CD4-positive, CD25-positive, alpha-beta regulatory T cell (primary cell): ENCODE measurements at places on chromosomes 7 and 10. TPM values are rescaled to one million over a fixed set of nuclear protein-coding genes. Genes with fewer than 3 reads are reported as not detected.
A peak's percentile ranks its signal among the peaks of the same experiment; 100 is the strongest.

GRCh38 chr7:101595766-101596537 is 33.1 kb downstream of the MYL10 start:
- no peak overlapping the region for H3K27ac ChIP-seq
- no peaks in the 10 kb centered on the region for H3K36me3 ChIP-seq
- no peak for DNase-seq
- H3K4me3 ChIP-seq: no peak overlapping the region
- no peaks in the 10 kb centered on the region for H3K4me1 ChIP-seq

DNA sequence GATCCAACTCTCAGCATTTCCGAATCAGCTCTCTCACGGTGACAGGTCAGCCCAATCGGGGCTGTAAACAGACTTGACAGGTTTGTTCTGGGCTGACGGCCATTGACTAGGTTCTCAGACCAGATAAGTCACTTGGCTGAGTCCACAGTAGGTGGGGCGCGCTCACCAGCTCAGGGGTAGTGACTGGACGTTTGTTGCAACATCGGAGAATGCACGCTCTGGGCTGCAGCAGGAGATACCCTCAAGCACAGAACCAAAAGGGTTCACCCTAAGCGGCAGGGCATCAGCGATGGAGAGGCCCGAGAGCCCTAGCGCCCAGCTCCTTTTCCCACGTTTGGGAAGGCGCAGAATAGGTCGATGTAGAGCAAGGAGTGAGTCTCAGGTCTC is 1.8 kb downstream of the KLLN start:
- no peaks in the 10 kb centered on the region for H3K36me3 ChIP-seq
- H3K27ac ChIP-seq: peak overlapping the region; percentile 90
- H3K4me3 ChIP-seq: peak overlapping the region; percentile 93
- H3K27me3 ChIP-seq: no peaks in the 10 kb centered on the region

Gene TAS2R4
- not detected for polyA plus RNA-seq

DNA sequence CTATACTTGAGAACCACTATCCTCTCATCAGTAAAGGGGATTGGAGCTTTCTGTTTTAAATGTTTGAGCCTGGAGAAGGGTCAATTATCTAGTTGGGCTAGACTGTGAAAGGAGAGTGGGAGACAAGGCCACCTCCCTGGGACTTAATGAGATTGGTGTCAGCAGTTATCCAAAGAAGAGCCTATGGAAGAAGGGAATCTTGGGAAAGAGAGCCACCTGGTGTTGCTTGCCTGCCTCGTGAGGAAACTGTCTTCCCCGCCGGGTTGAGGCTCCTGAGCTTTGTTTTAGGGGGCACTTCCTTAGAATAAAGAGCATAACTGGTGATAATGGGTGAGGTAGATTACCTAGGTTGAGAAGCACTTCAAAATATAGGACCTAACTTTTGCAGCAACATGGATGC is 32.0 kb upstream of the ABCB4 start:
- no peak overlapping the region for H3K4me3 ChIP-seq
- H3K36me3 ChIP-seq: no peaks in the 10 kb centered on the region
- no peak overlapping the region for H3K27ac ChIP-seq
- no peaks in the 10 kb centered on the region for H3K4me1 ChIP-seq

Gene TPST1
- polyA plus RNA-seq: not detected

DNA sequence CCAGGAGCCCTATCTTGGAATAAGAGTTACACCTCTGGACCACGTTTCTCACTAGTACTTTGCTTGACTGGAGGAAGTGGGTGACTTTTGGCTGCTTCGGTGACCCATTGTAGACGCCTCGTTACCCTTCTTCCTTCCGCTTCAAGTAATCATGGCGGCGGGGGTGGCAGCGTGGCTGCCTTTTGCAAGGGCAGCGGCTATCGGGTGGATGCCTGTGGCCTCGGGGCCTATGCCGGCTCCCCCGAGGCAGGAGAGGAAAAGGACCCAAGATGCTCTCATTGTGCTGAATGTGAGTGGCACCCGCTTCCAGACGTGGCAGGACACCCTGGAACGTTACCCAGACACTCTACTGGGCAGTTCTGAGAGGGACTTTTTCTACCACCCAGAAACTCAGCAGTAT is 1.5 kb downstream of the KCND2 start:
- DNase-seq: no peak
- no peak overlapping the region for H3K4me3 ChIP-seq
- H3K4me1 ChIP-seq: no peaks in the 10 kb centered on the region
- no peak overlapping the region for H3K27ac ChIP-seq
- H3K36me3 ChIP-seq: no peaks in the 10 kb centered on the region

GRCh38 chr10:104824380-104825006 is 183.4 kb downstream of the SORCS3 start:
- H3K36me3 ChIP-seq: no peaks in the 10 kb centered on the region
- no peak overlapping the region for H3K4me3 ChIP-seq
- DNase-seq: peak; percentile 9
- H3K4me1 ChIP-seq: no peaks in the 10 kb centered on the region
- no peaks in the 10 kb centered on the region for H3K27me3 ChIP-seq
- H3K27ac ChIP-seq: no peak overlapping the region

- no peaks in the 10 kb centered on the region for H3K36me3 ChIP-seq
- DNase-seq: peak; percentile 31
- peak overlapping the region; percentile 37 for H3K4me3 ChIP-seq
These were observed 678 bp downstream of the SH2B2 start for GRCh38 chr7:102287111-102287980.

DNA sequence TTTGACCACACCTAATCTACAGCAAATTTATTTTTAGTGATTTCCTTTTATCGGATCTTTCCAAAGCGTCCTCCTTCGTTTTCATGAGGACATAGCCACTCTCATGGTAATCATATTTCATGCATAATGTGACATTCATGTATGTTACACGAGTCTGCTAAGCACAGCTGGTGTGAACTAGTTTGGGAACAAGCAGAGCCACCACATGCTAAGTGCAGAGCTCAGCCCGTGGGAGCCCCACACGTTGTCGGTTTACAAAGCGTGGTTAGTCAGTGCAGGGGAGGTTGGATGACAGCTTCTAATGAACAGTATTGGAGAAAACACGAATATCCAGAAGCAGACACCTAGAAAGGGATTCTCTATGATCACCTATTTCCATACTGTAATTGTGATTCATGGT is 78.4 kb upstream of the GJD4 start:
- no peaks in the 10 kb centered on the region for H3K4me1 ChIP-seq
- H3K27ac ChIP-seq: no peak overlapping the region

GRCh38 chr10:29185050-29185449 is 103.8 kb upstream of the LYZL1 start:
- H3K4me3 ChIP-seq: no peak overlapping the region
- no peaks in the 10 kb centered on the region for H3K36me3 ChIP-seq
- no peak for DNase-seq
- no peaks in the 10 kb centered on the region for H3K4me1 ChIP-seq

Gene ANKRD61
- 0.53 TPM for polyA plus RNA-seq

- DNase-seq: no peak
- H3K27me3 ChIP-seq: no peaks in the 10 kb centered on the region
- no peaks in the 10 kb centered on the region for H3K36me3 ChIP-seq
- no peak overlapping the region for H3K4me3 ChIP-seq
- H3K27ac ChIP-seq: no peak overlapping the region
These were observed 205.1 kb upstream of the CXCL12 start for GRCh38 chr10:44589944-44590449.

GRCh38 chr10:58322835-58323209 is 12.0 kb upstream of the UBE2D1 start:
- H3K4me1 ChIP-seq: peaks cover 5% of the 10 kb centered on the region
- no peaks in the 10 kb centered on the region for H3K36me3 ChIP-seq
- no peak overlapping the region for H3K27ac ChIP-seq
- no peak for DNase-seq

GRCh38 chr7:108561047-108561619 is 8.4 kb downstream of the THAP5 start:
- H3K27me3 ChIP-seq: no peaks in the 10 kb centered on the region
- H3K27ac ChIP-seq: no peak overlapping the region
- DNase-seq: no peak
- no peak overlapping the region for H3K4me3 ChIP-seq

Gene KLF14
- polyA plus RNA-seq: not detected

DNA sequence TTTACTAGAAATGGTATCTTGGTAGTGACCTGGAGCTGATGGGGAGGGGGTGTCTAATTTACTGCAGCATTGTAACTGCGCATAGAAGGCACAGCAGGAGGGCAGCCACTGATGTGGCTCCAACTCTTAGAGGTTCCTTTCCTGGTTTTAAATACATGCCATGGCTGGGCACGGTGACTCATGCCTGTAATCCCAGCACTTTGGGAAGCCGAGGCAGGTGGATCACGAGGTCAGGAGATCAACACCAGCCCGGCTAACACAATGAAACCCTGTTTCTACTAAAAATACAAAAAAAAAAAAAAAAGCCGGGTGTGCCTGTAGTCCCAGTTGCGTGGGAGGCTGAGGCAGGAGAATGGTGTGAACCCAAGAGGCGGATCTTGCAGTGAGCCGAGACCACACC is 19.2 kb upstream of the SEC61G start:
- no peak overlapping the region for H3K4me3 ChIP-seq
- no peak overlapping the region for H3K27ac ChIP-seq
- H3K27me3 ChIP-seq: no peaks in the 10 kb centered on the region
- H3K36me3 ChIP-seq: no peaks in the 10 kb centered on the region

DNA sequence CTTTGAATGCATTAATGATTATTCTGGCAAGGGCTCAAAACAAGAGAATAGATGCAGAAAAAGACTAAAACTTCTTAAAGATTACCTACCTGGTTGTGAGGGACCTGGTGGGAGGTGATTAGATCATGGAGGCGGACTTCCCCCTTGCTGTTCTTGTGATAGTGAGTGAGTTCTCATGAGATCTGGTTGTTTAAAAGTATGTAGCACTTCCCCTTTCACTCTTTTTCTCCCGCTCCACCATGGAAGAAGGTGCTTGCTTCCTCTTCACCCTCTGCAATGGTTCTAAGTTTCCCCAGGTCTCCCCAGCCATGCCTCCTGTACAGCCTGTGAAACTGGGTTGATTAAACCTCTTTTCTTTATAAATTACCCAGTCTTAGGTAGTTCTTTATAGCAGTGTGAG is 226.6 kb downstream of the ARHGAP12 start:
- no peaks in the 10 kb centered on the region for H3K4me1 ChIP-seq
- no peak overlapping the region for H3K4me3 ChIP-seq
- H3K36me3 ChIP-seq: no peaks in the 10 kb centered on the region
- H3K27ac ChIP-seq: no peak overlapping the region

GRCh38 chr10:131689016-131689415 is 211.8 kb upstream of the PPP2R2D start:
- H3K4me1 ChIP-seq: no peaks in the 10 kb centered on the region
- H3K27ac ChIP-seq: no peak overlapping the region
- no peak overlapping the region for H3K4me3 ChIP-seq
- DNase-seq: no peak
- no peaks in the 10 kb centered on the region for H3K36me3 ChIP-seq

Gene HOXA10
- polyA plus RNA-seq: not detected

DNA sequence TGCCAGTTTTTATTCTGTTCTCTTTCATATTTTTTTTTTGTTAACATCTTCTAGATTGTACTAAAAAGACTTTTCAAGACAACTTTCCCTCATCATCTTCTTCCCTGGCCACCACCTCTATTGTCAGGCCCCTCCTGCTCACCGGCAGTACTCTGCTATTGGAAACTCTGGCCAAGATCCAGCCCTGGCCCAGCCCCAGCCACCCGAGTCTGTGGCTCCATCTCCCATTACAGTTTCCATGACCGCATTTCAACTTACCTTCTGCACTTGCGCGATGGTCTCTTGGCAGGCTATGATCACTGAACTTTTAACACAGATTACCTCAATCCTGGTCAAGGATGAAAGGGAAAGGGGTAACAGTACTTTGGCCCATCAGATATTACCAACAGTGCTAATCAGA is 137.7 kb upstream of the POM121L12 start:
- no peaks in the 10 kb centered on the region for H3K36me3 ChIP-seq
- no peaks in the 10 kb centered on the region for H3K4me1 ChIP-seq
- no peaks in the 10 kb centered on the region for H3K27me3 ChIP-seq
- no peak for DNase-seq
- no peak overlapping the region for H3K27ac ChIP-seq

- no peak overlapping the region for H3K27ac ChIP-seq
- H3K4me1 ChIP-seq: no peaks in the 10 kb centered on the region
- H3K4me3 ChIP-seq: no peak overlapping the region
- DNase-seq: no peak
These were observed 22.2 kb downstream of the AZGP1 start for GRCh38 chr7:99953649-99954048.

GRCh38 chr7:265998-266850 is 23.7 kb upstream of the FOXL3 start:
- DNase-seq: no peak
- H3K36me3 ChIP-seq: no peaks in the 10 kb centered on the region
- H3K4me3 ChIP-seq: no peak overlapping the region
- H3K4me1 ChIP-seq: no peaks in the 10 kb centered on the region

DNA sequence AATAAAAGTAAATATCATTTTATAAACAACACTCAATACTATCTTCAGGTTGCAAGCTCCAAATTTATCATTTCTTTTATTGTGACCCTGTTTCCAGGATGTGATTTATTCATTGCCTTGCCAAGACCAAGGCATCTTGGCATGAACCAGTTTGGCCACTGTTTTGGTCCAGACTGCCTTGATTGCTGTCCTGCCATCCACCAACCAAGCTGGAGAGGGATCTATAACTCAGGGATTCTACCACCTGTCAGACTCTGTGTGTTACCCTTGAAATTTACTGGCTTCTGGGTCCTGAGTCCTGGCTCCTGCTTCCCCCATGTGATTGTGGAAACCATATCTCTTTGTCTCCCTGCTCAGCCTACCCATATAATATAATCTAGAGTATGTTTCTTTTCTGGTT is 343.0 kb downstream of the GPAM start:
- H3K4me1 ChIP-seq: no peaks in the 10 kb centered on the region
- no peaks in the 10 kb centered on the region for H3K36me3 ChIP-seq
- H3K27me3 ChIP-seq: no peaks in the 10 kb centered on the region

- no peak overlapping the region for H3K4me3 ChIP-seq
- H3K36me3 ChIP-seq: peaks cover 59% of the 10 kb centered on the region
- H3K4me1 ChIP-seq: peaks cover 4% of the 10 kb centered on the region
These were observed 31.4 kb downstream of the PARP12 start for GRCh38 chr7:140031364-140031763.

GRCh38 chr10:116785867-116786266 is 43.5 kb upstream of the HSPA12A start:
- peaks cover 5% of the 10 kb centered on the region for H3K4me1 ChIP-seq
- no peak overlapping the region for H3K4me3 ChIP-seq
- no peak overlapping the region for H3K27ac ChIP-seq
- no peaks in the 10 kb centered on the region for H3K36me3 ChIP-seq

DNA sequence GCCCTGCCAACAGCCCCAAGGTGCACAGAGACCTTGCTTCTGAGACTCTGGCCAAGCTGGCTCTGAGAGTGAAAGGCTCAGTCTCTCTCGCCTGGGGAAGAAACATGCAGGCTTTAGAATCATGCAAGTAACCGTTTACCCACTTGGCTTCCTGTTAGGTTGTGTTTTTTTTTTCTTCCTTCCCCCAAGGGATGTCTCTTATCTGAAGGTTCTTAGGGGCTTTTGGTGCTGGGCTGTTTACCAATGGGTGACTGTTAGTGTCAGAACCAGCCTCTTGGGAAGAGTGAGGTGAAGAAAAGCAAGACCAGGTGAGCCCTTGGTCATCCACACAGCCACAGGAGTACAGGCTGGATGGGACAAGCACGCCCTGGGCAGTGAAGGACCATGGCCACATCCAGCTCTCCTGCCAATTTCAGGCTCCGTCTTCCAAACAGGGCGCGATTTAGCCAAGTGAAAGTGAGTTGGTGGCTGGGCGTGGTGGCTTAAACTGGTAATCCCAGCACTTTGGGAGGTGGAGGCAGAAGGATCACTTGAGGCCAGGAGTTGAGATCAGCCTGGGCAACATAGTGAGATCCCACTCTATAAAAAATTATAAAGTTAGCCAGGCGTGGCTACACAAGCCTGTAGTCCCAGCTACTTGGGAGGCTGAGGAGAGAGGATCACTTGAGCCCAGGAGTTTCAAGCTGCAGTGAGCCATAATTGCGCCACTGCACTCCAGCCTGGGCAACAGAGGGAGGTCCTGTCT is 76.3 kb upstream of the CUX1 start:
- H3K27ac ChIP-seq: no peak overlapping the region
- H3K4me1 ChIP-seq: peaks cover 35% of the 10 kb centered on the region
- no peak for DNase-seq
- H3K4me3 ChIP-seq: peak overlapping the region; percentile 21
- H3K36me3 ChIP-seq: no peaks in the 10 kb centered on the region
- no peaks in the 10 kb centered on the region for H3K27me3 ChIP-seq
